ENCODE measurements at places on chromosomes 2 and 18.

DNA sequence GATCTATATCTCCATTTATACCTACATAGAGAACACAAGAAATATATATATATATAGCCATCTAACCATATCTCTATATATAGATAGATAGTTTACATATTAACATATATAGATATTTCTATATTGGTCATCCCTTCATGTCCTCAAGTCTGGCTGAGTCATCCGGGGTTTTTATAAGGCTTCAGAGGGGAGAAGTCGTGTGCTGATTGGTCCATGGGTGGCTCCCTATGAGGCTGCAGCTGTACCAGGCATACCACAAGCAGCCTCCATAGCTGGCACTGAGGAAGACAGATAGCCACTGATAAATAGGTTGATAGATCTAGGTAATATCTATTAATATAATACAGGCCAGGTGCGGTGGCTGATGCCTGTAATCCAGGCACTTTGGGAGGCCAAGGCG, 618.3 kb upstream of the SETBP1 start:
- no peak for DNase-seq

GRCh38 chr2:105653302-105653701, 91.4 kb upstream of the NCK2 start:
- no peak for DNase-seq

DNA sequence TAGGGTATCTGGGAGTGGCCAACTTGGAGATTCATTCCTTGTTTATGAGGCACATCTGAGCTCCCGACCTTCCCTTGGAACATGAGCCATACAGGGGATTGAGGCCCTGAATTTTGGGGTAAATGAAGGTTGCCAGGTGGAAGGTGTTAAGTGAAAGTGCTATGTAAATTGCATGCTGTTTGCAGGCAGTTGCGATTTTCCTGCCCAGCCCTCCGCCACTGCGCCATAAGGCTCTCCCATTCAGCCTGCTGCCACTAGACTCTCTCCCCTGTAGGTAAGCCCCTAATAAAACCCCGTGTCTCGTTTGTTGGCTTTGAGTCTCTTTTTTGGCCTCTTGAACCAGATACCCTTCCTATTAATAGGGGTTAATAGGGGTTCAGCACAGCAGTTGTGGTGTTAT, 33.8 kb downstream of the PCARE start:
- DNase-seq = no peak

DNA sequence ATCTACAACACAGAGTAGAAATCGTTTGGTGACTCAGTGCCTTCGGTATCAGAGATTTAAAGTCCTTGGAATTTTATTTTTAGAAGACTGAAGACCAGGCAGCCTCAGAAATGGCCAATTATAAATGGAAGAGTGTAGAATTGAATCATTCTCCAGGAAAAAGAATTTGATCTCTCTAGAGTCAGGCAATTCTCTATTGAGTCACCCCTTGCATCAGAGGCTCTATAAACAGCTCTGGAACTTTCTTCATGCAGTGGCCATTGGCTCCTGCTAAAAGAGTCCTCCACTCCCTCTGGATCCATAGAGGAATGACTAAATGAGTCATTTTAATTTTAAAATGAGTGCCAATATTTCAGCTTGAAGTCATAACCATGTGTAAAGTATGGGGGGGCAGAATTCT, 816.2 kb downstream of the TDRD15 start:
- DNase-seq = no peak

DNA sequence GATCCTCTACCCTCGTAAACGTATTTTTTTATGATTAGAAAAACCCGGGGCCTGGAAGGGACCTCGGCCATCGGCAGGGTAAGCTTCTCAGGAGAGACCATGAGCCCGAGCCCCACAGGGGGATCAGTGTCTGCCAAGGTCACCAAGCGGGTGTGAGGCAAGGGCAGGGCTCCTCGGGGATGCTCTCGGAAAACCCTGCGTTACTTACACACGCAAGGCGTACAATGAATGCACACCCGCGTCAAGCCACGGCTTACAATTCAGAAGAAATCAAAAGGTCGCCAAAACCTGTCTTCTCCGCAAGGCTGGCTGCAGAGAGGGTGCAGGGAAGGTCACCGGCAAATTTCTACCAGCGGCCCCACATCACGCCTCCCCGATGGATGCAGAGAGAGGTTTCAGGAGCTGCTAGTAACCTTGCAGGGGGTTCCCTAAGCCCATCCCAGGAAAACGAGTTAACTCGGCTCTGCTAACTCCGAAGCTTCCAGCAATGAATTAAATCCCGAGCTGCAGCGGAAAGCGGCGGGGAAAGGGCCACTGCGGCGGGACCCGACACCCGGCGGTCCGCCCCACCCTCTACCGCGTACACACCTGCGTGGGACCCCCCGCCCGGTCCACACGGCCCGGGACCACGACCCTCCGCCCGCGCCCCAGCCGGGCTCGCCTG, 638 bp downstream of the ST3GAL5 start:
- peak; percentile 11 for DNase-seq

- no peak for DNase-seq
Observed at GRCh38 chr2:160490733-160491685, 2.6 kb downstream of the RBMS1 start.

- DNase-seq = peak; percentile 87
Observed at GRCh38 chr2:218301176-218301819, 9.0 kb upstream of the TMBIM1 start.

GRCh38 chr2:160286551-160286950, 86.5 kb upstream of the ITGB6 start:
- DNase-seq = no peak

GRCh38 chr18:57003342-57003741, 143.5 kb upstream of the BOD1L2 start:
- no peak for DNase-seq

DNA sequence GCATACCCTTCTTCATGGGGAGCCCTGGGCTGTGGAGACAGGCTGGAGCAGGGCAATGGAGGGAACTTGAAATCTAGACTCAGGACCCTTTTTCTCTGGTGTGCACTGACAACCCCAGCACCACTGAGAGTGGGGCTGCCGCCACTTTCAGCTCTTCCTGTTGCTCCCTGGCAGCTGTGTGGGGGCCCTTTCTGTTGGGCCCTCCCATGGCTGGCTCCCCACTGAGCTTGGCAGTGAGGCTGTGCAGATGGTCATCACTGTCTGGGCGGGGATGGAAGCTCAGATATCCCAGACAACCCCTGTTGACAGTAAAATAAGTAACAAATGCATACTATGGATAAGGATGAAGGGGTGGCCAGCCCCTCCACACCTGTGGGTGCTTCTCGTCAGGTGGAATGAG, 6.7 kb downstream of the MYO7B start:
- DNase-seq = no peak

- no peak for DNase-seq
Observed at GRCh38 chr2:174749793-174750192, 14.5 kb downstream of the CHRNA1 start.

DNA sequence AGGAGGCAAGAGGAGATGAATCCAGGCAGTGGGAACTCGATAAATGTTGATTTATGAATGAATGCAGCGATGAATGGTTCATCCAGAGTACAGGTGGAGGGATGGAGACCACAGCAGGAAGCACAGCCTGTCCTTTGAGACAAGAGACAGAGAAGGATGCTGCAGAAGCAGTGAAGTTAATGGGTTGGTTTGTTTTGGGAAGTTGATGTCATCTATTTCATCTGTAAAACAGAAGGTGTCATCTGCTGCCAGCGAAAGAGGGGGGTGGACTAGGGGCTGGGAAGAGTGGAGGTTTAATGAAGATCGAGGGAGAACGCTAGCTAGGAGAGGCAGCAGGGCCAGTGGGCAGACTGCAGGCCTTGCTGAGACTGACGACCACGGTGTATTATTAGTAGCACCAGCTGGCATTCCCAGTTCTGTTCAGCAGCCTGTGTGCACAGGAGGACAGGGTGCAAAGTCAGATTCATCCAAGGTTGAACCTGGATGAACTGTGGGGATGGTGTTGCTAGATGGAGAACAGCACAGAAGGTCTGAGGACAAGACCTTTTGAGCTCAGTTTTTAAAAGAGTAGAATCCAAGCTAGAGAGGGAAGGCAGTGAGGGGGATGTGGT, 120.3 kb upstream of the CAPN13 start:
- no peak for DNase-seq

- no peak for DNase-seq
Observed at GRCh38 chr18:31587529-31587928, 4.1 kb upstream of the TTR start.

DNA sequence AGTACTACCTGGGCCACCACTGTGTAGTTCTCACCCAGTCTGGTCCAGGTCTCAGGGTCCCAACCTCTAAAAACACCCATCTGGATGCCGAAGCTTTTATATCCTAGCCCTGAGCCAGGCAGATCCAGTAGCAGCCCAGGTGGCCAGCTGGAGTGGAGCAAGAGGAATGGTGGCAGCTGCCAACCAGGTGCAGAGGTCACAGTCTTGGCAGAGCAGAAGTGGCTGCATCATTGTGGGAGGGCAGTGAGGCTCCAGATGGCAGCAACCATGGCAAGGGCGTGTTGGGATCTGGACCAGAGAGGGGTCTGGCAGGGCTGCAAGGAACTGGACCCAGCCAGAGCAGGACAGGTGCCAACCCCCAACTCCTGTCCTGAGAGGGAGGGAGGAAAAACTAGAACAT, 72.2 kb upstream of the AGAP1 start:
- DNase-seq = no peak

DNA sequence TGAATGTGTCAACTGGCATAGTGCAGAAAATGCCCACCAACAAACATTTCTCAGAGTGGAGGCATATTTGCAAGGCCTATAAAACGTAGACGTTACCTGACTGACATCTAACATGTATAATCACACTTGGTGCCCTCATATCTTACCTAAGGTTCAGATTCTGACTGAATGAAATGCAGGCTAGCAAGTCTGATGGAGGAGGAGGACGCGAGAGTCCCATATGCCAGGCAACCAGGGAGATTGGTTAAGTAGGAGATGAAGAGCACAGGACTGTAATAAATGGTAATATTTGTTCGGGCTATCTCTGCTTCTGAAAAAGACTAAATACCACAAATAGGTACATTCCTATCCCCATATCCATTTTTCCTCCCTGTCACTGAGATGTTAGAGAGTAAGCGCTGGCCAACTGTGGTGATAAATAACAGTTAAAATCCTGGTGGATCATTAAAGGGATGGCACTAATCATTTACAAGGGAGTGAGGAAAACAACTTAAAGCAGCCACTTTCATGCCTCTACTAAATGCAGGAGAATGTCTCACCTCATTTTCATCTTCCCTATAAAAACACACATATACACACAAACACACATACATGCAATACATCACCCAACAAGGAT, 217.2 kb downstream of the TMEM163 start:
- DNase-seq = no peak

GRCh38 chr2:218904176-218904575, 23.5 kb downstream of the WNT10A start:
- DNase-seq = no peak

DNA sequence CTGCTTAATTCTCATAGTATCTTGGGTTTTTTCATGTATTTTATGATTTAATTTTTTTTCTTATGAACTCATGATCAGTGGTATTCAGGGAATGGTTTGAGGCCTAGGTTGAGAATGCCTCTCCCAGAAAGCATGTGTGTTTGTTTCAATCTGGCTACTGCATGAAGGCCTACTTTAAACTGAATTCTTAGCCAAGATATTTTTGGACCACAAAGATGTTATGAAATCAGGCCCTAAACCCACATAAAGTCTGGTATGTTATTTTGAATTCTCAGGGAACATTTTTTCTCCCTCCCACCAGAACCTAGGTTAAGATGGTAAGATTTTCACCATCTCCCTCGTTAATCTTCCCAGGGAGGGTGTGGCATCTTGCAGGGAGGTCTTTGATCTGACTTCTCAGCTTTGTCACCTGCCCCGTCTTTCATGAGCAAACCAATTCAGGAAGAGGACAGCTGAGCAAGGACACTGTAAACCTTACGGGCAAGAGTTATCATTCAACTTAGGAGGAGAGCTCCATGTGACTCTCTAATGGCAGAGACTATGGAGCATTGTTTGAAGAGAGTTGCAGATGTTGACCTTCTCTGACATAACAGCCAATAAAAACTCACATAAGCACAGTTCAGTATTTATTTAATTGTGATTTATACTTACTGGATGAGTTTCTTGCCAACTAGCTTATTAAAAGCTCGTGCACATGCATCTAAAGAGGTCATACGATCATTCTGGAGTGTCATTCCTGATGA, 21.3 kb upstream of the ACKR3 start:
- no peak for DNase-seq

GRCh38 chr2:236840857-236841256, 244.8 kb upstream of the COPS8 start:
- DNase-seq = no peak

DNA sequence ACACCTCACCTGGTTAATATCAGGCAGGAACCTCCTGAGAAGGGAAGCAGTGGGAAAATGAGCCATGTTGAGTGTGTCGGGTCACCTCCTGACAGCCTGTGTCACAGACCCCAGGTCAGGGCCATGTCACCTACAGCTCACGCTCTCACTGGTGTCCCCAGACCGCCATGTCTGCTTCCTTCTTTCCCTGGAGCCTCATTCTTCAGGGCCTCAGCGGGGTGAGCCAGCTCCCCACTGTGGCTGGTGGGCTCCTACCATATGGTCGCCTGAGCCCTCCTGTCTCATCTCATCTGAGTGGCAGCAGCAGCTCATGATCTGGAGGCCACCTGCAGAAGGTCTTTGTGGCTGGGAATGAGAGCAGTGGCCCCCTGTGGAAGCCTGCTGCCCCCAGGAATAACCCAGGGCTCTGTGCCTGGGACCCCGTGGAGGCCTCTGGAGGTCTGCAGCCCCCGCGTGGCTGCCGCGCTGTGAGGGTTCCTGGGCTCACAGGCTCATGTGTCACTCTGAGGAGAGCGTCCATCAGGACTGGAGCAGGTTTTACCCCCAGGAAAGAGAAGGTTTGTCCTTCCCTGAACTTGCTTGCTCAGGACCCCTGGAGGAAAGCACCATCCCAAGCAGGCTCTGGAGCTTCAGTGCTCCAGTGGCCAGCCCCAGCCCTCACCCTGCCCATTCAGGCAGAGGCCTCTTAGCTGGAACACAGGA, 56.4 kb downstream of the FAM168B start:
- no peak for DNase-seq

- no peak for DNase-seq
Observed at GRCh38 chr2:197280015-197280702, 30.4 kb downstream of the ANKRD44 start.

GRCh38 chr2:25853038-25853638, 25.1 kb downstream of the ASXL2 start:
- no peak for DNase-seq
